ENCODE measurements at places on chromosomes 7 and 10. TPM values are rescaled to one million over a fixed set of nuclear protein-coding genes. Genes with fewer than 3 reads are reported as not detected.

- DNase-seq, result no peak
Measured at GRCh38 chr7:100890653-100891567, 1.4 kb upstream of the UFSP1 start.

- DNase-seq, result no peak
Measured at GRCh38 chr7:133633055-133633454, 380.2 kb downstream of the EXOC4 start.

- no peak for DNase-seq
Measured at GRCh38 chr7:66297579-66297978, 92.4 kb downstream of the TPST1 start.

SH3PXD2A gene
- total RNA-seq, result 1.2 TPM

ELFN1 gene
- total RNA-seq, result 0.37 TPM

All from H4 (cell line).